ENCODE measurements at places on chromosomes 7 and 10.
A peak's percentile ranks its signal among the peaks of the same experiment; 100 is the strongest.

GRCh38 chr7:70456719-70457118, 675.2 kb upstream of the GALNT17 start:
- no peak for DNase-seq

DNA sequence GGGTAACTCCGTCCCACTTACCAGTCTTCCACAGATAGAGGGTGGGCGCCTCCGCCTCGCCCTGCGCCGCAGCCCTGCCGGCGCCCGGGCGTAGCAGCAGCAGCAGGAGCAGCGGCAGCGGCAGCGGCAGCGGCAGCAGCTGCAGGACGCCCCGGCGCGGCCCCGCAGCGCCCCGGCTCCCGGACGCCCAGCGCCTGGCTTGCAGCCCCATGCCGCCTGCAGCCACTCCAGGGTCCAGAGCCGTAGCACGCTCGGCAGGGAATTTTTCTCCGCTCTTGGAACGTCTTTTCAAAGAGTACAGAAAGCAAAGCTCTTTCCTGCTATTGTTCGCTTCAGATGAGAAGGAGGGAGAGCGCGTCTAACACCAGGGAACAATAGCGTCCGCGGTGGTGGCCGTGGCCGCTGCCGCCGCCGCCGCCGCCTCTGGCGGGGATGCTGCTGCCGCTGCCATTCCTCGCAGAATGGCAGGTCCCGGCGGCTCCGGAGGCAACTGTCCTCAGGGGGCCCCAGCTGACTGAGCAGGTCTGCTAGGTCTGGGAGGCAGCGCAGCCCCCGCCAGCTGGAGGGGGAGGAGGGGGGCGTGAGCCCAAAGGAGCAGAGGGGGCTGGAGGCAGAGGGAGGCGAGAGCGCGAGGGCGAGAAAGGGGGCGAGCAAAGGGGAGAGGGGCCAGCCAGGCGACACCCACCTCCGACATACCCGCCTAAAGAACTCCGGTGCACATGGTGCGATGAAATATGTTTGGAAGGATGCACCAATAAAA, at the start of gene THSD7A:
Gene THSD7A (minus strand): TSS at position 463 of the 760 bp plus-strand sequence. CDS start 252 bp downstream, at position 211.
- DNase-seq, result peak; percentile 64

DNA sequence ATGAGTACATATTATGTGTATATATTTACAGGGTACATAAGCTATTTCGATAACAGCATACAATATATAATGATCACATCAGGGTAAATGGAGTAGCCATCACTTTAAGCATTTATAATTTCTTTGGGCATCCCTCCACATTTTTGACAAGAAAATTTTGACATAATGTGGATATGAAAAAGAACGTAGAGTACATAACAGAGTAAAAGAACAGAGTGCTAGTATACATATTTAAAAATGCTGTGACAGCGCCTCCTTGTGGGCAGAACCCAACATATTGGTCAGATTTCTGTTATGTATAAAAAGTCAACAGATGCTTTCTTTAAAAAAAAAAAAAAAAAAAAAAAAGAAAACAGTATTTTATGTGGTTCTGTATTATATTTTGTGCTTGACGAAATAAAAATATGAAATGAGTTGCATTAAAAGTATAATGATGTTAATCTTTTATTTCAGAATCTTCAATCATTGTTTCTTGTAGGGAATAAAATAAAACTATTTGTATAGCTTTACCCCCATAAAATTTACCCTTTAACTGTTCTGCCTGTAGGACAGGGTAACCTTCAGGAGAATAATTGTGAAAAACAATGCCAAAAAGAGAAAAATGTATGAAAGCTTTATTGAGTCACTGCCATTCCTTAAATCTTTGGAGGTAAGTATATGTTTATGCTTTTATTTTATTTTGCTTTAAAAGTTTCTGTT, 18.3 kb upstream of the HBP1 start:
- DNase-seq, result peak; percentile 67

DNA sequence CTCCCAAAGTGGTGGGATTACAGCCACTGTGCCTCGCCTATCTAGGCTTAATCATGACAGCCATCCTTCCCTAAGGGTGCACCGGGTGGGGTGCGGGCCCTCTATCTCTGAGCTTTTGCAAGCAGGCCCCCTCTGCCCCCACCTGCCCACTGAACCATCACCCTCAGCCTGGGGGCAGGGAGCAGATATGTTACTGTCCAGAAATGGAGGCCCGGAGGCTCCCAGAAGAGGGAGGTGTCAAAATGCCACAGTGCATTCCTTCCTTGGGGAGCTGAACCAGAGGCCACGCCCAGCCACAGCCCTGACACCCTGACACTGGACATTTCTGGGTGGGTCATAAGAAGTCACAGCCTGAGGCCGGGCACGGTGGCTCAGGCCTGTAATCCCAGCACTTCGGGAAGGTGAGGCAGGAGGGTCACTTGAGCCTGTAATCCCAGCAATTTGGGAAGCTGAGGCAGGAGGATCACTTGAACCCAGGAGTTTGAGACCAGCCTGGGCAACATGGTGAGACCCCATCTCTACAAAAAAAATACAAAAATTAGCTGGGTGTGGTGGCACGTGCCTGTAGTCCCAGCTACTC, 129.8 kb upstream of the TNRC18 start:
- DNase-seq, result no peak

Data from midbrain (tissue), 1 donor.